ENCODE measurements at places on chromosomes 7 and 10. TPM values are rescaled to one million over a fixed set of nuclear protein-coding genes. Genes with fewer than 3 reads are reported as not detected.

GRCh38 chr10:110655320-110655719, 11.2 kb downstream of the RBM20 start:
- DNase-seq, result no peak

DNA sequence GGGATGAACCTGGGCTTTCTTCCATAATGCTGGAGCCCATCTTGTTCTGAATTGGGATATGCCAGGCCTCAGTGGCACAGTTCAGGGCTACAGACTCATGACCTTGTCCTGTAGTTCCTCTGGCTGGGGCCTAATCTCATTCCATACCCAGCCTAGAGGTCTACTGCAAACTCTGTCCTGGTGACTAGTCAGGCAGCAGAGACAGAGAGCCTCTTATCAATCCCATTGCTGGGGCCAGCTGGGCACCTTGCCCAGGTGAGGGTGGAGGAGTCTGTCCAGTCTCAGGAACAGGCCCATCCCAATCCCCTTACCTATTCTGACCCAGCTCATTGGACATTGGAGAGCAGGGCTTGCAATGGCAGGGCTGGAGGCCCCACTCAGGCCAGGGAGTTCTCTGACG, 28.0 kb upstream of the COMTD1 start:
- no peak for DNase-seq

DNA sequence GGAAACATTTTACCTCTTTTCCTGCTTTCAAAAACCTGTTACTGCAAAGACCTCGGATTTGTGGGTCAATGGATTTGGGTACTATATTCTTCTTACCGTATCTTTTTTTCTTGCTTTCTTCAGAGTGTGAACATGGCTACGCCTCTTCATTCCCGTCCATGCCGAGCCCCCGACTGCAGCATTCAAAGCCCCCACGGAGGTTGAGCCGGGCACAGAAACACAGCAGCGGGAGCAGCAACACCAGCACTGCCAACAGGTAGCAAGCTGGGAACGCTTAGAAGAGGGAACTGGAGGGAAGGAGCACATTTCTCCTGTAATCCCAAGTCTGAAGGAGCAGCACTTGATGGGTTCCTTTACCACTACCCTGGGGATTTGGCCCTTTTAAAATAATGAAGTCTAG, 20.7 kb downstream of the MXI1 start:
- no peak for DNase-seq

- DNase-seq, result no peak
Measured at GRCh38 chr7:159204664-159205063, 60.0 kb upstream of the VIPR2 start.

GRCh38 chr7:89728481-89728880, 425.8 kb upstream of the STEAP1 start:
- no peak for DNase-seq

GRCh38 chr7:132247995-132248618, 328.2 kb downstream of the PLXNA4 start:
- no peak for DNase-seq

DNA sequence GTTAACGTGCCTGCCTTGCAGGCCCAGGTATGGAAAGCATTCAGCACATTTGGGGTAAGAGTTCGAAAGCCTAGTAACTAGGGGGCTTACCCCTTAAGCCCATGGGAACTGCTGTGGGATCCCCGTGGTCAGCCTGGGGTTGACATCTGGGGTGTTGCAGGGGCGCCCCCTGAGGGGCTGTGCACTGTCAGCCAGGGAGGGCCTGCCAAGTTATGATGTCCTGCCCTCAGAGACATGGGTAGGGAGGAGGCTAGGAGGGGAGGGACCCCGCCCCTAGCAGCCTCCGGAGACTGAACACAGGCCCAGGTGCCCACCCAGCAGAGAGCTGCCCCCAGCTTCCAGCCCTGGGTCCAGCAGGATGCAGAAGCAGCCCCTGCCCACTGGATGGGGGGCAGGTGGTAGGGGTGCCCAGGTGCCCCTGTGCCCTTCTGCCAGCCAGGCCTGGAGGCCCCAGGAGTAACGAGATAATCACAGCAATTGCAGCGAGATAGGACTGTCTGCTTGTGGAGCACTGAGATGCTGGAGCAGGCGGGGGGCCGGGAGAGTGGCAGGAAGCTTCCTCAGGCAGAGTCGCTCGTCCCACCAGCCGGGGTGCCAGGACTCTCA, 153.3 kb downstream of the UBE2H start:
- DNase-seq, result no peak

GRCh38 chr10:72375173-72375572, 20.5 kb upstream of the DNAJB12 start:
- no peak for DNase-seq

DNA sequence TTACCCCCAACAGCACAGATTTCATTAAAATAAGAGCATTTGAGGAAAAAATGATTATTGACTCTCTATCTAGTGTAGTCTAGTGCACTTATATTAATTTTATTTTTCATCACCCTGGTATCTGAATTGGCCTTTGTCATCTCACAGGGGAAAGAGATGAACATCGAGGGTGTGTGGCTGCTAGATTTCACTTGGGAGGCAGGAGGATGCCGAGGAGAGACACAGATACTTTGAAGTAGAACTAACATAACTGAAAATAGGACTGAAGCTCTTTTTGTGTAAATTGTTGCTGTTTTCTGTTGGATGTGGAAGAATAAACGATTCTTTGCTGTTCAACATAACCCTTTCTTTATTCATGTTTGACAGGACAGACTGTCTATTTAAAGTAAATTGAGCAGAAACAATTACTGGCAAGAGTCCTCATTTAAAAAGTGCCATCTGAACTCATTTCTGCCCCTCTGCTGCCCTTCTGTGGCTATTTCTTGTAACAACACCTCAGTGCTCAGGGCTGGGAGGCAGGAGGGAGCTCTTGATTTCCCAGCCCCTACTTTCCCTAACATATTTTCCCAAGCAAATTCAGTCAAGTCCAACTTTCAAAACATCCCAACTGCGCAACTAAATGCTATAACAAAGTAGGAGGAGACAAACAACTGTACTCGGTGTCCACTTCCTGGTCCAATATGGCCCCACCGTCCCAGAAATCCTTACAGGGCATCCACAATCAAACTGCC, 15.6 kb downstream of the LYZL1 start:
- peak; percentile 82 for DNase-seq

DNA sequence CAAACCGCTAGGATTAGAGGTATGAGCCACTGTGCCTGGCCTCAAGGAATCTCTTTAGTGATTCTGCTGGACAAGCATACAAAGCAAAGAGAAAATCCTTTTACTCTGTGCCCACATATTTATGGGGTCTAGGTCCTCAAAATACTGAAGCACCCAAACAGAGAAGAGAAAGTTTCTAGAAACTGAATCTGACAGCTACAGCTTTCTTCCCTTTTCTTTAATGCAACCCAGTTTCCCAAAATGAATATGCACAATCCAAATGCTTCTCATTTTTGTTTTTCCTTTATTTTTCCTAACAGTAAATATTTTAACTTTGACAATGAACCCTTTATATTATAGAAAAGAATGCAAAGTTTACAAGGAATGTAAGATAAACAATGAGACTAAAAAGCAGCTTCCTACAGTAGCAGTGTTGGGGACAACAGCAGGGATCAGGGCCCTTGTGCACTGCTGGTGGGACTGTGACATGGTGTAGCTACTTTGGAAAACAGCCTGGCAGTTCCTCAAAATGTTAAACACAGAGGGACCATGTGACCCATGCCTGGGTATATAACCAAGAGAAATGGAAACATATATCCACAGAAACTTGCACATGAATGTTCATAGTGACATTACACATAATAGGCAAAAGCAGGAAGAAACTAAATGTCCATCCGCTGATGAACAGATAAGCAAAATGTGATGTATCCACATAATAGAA, 325.2 kb downstream of the PRPF18 start:
- DNase-seq, result no peak

DNA sequence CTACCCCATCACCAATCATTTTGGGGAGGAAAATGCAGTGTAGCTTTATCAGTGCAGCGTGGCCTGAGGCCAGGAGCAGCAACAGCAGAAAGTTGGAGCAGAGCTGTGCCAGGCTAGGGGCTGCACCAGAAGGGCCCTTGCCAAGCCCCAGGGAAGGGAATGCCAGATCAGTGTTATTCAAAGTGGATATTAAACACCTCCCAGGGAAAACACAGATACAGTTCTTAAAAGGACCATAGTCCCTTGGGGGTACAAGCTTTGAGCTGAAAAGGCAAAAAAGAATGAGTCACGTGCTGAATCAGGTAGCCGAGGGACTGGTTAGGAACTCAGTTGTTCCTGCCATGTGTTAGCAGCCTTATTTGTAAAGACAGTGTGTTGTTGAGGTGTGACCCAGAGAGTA, 54.0 kb downstream of the GSDME start:
- DNase-seq, result no peak

GRCh38 chr10:43012578-43012977, 64.3 kb upstream of the RET start:
- DNase-seq, result no peak

DNA sequence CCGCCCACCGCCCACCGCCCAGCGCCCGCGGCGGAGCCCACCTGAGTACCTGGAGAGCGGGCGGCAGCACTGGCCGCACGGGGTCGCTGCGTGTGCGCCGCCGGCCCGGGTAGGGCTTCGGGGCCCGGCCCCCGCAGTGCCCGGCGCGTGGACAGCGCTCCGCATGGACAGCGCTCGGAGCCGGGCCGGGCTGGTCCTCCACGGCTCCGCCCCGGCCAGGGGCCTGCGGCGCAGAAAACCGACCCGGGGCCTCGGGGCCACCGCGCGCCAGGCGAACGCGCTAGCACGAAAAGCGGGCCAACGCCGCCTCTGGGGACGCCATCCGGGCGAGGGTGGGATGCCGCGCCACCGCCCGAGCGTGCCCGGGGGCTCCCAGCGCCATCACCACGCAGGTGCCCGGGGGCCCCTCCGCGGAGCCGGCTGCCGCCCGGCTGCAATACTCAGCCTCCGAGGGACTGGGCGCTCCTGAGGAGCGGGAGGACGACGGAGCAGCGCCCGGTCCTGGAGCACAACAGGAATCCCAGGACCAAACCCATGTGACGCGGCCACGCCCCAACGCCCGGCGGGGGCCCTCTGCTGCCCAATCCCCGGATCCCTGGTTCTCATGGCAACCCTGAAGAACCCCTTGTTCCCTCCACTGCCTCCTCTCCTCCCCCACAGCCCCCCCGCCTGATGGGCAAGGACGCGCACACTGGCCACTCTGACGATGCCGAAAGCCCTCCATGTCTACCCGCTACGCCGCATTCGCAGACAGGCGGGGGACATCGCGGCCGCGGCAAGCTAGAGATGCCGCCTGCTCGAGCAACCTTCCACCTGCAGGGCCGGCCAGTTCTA, at the start of gene GRB10:
TSS of gene GRB10 (minus strand) at position 522 of the 834 bp plus-strand sequence. CDS start 50,574 bp downstream, outside the sequence.
- DNase-seq, result no peak

DNA sequence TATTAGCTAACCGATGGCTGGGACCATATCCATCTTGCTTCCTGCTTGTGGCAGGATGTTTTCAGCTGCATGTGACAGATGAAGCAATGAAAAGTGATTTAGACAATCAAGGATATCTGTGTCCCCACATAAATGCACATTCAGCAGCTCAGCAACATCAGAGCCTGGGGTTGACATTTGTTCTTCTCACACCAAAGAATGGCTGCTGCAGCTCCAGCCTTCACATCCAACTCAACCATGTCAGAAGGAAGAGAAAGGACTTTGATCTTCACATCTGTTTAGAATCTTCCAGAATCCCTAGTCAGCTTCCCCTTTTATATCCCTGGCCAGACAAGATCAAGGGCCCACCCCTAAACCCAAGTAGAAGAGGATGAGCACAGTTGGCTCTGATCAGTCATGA, 11.9 kb upstream of the FRMPD2 start:
- DNase-seq, result no peak

DNA sequence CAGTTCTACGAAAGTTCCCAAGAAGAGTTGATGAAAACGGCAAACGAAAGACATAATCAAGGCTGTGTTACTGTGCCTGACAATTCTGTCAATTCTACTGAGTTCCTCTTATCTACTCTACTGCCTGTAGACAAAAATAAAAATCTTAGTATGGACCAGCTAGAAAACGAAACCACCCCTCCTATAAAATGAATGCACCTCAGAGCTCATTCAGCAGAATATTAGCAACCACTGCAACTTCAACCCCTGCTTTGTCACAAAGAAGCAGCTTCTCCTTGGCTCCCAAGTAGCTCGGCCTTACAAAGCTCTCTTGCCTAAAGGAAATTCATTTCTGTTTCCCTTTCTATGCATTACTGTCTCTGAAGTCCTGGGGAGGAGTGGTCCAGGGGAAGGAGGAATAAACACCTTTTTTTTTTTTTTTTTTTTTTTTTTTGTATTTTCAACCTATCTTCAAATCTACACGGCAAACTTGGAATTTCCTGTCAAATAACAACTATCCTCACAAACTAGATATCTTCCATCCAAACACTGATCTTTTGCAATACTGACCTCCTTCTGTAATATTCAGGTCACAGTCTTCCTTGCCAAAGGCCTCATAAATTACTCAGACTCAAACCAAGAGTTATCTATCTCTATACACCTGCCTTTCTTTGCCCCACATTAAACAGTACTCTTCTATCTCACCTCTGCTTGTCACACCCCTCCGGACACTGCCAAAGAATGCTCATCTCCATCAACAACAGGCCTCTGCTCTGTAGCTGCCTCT, 74.3 kb downstream of the GLI3 start:
- no peak for DNase-seq

DNA sequence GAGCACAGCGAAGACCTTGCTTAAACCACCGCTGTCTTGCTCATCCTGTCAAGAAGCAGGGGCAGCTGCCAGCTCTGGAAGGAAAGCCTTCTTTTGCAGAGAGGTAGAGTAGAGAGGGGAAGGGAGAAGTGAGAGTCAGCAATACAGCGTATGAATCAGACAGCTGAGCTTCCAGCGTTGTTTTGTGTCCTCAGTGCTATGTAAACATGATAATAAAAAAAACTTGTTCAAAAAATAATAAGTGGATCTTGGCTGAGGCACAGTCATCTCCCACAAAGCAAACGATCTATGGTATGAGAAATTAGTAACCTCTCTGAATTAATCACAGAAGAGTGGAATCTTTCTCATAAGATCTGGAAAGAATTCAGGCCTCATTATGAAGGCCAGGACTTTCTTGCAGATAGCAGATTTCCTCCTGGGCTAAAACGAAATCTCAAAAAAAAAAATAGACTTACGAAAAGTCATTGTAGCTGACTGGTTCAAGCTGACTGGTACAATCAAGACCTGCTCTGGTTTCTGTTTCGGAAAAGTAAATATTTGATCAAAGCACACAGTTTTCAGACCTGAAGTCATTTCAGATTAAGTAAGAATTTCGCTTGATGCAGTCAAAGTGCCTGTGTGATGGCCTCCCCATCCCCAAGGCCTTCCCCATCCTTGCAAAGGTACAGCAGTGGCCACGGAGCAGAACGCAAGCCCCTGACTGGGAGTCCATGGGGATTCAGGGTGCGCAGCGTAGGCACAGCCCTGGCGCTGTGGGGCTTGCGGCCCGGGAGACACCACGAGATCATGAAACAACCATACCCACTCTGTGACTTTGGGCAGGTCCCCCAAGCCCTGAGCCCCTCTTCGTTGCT, 29.4 kb downstream of the CHST15 start:
- peak; percentile 26 for DNase-seq

ACTL6B gene
- not detected for polyA plus RNA-seq

ITPRID1 gene
- polyA plus RNA-seq, result 0.06 TPM

MDFIC gene
- 65.2 TPM for polyA plus RNA-seq

STN1 gene
- polyA plus RNA-seq, result 29.6 TPM

UBE2H gene
- polyA plus RNA-seq, result 64.4 TPM

EVX1 gene
- not detected for polyA plus RNA-seq

PRLHR gene
- not detected for polyA plus RNA-seq

CHCHD2 gene
- 297 TPM for polyA plus RNA-seq

WNT8B gene
- 0.09 TPM for polyA plus RNA-seq

GPC2 gene
- 9.9 TPM for polyA plus RNA-seq

CRPPA gene
- polyA plus RNA-seq, result 3.5 TPM

SPDYE1 gene
- polyA plus RNA-seq, result 1.7 TPM

RARRES2 gene
- polyA plus RNA-seq, result 314 TPM

TCF7L2 gene
- 49.2 TPM for polyA plus RNA-seq

NRAP gene
- 0.04 TPM for polyA plus RNA-seq

SYT15B gene
- polyA plus RNA-seq, result 7.1 TPM

TRPV6 gene
- polyA plus RNA-seq, result 5.3 TPM

All from right lung (tissue), 10 donors.